T-helper 1 cell (primary cell): ENCODE measurements at places on chromosomes 13 and 19.

- DNase-seq, result no peak
Measured at GRCh38 chr19:2923510-2923909, 21.3 kb downstream of the ZNF77 start.

GRCh38 chr13:91948736-91949135 lies 550.3 kb downstream of the GPC5 start:
- no peak for DNase-seq

DNA sequence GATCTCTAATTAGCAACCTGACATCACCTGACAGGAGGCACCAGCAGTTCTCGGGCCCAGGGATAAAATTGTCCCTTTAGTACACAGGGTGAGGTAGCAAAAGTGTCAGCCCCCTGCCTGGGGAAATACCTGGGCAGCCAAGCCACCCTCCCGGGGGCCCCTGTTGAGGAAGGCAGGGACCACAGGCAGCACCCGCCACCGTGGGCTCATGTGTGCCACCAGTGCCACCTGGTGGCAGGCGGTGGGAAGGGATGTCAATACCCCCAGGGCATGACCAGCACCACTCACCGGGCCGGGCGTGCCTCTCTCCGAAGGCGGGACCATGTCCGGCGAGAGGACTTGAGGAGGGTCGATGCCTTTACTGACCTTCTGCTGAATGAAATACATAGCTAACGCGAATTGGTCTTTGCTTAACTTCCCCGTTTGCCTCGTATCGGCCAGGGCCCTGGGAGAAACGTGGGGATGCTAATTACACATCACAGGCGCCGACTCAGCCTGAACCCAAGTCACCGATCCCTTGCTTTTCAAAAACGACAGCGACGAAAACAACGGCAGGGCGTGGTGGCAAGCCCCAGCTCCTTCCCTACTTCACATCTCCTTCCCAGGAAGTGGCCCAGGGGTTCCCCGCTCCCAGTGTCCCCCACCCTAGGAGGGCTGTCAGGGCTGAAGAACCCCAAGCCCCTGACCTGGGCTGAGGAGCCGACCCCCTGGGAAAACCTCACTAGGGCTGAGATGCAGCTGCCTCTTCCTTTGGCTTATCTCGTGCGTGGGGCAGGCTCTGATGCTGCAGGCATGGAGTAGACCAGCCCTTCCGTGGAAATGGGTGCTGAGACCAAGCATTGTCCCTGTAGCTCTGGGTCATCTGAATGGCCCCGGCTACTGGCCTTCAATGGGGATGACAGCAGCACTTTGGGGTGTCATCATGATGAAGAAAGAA lies 53.8 kb downstream of the EPS15L1 start:
- peak; percentile 64 for DNase-seq

DNA sequence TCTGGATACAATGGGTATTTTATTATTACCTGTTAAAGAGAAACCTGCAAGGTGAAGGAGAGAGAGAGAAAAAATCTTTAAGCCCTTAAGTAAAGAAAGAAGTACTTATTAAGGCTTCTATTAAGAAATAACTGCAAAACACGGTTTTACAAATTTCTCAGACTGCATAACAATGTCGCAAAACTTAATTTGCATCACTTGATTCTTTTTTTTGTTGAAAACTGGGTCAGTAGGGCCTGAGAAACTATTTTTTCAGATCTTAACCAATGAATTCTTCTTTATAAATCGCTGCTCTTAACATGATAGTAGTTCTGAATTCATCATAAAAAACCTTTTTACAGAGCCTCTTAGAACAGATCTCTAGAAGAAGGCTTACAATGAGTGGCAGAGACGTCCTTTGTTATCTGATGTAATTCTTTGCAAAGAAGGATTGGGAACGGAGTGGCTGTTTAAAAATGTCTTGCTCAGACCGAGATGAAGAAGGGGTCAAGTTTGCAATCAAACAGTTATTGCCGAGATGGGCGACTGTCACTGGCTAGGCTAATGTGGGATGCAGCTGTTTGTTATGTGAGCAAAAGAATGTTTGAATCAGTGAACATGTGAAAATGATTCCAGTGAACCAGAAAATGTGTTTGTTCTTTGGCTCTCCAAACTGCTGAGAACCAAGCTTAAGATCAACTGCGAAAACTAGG lies 76.3 kb downstream of the ZNF536 start:
- no peak for DNase-seq

DNA sequence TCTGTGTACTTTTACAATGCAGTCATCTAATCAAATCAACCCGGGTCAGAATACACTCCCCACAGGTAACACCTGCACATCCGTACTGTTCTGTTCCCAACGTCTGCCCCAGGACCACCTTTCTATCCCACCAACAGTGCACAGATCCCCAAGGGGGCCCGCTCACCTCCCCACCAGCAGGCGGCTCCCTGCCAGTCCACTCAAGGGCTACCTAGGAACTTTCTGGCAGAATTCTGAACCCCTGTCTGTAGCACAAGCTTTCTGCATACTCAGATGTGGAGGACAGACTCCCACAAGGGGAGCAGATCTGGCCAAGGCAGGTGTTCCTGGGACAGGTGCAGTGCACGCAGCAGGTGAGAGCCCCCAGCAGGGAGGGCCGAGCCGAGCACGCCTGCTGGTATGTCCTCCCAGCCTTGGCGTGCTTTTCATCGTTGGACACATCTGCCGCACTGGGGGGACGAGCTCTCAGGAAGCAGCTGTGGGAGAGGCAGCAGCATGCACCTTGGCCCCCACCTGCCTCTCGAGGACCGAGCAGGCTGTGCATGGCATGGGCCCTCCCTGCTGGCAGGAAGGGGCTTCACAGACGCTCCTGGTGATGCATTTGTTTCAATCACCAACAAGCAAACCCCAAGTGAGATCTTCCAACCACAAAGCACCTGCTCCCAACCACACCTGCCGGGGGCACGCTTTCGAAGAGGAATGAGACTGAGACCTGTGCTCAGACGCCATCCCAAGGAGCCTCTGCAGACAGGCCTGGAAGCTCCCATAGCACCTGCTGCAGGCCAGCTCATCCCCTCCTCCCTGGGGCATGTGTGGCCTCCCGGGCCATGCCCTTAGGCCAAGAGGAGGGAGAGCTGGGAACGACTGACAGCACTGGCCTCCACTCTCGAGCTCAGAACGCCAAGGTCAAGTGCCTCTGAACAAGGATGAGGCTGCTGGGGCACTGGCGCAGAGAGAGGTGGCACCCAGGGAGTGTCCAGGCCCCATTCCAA lies 35.9 kb downstream of the RAB20 start:
- DNase-seq, result no peak

GRCh38 chr19:43229315-43229714 lies 23.9 kb upstream of the PSG4 start:
- no peak for DNase-seq

DNA sequence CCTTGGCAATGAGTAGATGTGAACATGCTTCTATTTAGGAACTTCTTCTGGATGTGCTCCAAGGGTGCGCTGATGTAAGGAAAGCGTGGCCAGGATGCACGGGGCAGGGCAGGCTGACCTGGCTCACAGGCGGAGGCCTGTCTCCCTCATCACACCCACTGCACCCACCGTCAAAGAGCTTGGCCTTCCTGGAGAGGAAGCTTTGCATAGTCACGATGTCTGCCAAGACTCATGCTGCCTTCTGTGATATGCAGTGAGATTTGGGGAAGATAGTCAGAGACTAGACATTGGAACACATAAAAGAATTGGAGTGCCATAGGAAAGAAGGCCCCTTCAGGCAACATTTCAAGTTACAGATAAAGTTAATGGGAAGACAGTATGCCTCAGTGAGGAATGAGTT lies 82.0 kb downstream of the MYO16 start:
- no peak for DNase-seq

- DNase-seq, result no peak
Measured at GRCh38 chr19:6887316-6887715, at the start of gene ADGRE1. ADGRE1 (plus strand) TSS chr19:6887579; CDS start chr19:6887609, 30 bp downstream.

- no peak for DNase-seq
Measured at GRCh38 chr13:60164234-60164889, 634 bp upstream of the DIAPH3 start.

DNA sequence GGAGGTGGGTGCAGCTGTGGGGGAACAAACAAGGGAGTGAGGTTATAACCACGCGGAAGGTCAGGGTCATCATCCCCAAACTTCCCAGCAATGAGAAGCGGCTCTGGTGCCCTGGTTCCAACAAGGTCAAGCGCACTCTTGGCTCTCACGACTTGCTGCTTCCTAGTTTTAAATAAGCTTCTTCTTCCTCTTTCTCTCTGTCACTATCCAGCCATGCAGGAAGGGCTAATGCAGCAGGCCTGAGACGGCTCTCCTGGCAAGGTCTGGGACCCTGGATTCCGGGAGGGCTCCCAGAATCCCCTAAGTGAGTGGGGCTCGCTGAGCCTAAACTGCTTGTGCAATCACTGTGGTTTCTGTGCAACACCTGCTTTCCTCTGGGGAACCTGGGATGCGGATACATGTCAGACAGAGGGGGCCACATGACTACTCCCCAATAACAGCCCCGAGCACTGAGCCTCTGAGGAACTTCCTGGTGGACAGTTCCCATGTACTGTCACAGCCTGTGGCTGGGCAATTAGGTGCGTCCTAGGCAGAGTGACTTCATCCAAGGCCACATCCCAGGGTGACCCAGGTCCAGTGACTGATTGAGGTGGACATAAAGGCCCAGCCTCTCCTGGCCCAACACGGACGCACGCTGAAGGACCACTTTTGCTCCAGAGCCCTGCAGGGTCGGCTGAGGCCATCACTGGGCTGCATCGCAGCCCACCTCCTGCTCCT lies 24.2 kb downstream of the VRK3 start:
- DNase-seq, result no peak
